Right ventricle myocardium superior (tissue), 1 donor: ENCODE measurements at places on chromosomes 5 and 9. TPM values are rescaled to one million over a fixed set of nuclear protein-coding genes. Genes with fewer than 3 reads are reported as not detected.

Gene CHSY3
- total RNA-seq, result 0.51 TPM

Gene FBXL7
- total RNA-seq, result 16.2 TPM

DNA sequence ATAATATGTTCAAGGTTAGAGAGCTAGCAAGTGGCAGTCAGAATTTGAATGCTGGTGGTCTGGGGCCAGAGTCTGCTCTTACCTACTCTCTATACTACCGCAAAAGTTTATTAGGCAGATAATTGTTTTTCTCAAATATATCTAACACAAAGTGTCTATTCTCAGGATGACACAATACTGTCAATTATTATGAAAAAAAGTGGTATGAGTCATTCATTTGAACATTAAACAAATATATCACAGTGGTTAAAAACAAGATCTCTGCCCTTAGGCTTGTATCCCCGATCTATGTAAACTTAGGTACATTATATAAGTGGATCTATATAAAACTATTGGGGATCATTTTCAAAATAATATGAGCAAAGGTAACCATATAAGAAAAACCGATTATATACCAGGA is 354.9 kb downstream of the CETN3 start:
- no peak for DNase-seq

Gene SNCB
- not detected for total RNA-seq

DNA sequence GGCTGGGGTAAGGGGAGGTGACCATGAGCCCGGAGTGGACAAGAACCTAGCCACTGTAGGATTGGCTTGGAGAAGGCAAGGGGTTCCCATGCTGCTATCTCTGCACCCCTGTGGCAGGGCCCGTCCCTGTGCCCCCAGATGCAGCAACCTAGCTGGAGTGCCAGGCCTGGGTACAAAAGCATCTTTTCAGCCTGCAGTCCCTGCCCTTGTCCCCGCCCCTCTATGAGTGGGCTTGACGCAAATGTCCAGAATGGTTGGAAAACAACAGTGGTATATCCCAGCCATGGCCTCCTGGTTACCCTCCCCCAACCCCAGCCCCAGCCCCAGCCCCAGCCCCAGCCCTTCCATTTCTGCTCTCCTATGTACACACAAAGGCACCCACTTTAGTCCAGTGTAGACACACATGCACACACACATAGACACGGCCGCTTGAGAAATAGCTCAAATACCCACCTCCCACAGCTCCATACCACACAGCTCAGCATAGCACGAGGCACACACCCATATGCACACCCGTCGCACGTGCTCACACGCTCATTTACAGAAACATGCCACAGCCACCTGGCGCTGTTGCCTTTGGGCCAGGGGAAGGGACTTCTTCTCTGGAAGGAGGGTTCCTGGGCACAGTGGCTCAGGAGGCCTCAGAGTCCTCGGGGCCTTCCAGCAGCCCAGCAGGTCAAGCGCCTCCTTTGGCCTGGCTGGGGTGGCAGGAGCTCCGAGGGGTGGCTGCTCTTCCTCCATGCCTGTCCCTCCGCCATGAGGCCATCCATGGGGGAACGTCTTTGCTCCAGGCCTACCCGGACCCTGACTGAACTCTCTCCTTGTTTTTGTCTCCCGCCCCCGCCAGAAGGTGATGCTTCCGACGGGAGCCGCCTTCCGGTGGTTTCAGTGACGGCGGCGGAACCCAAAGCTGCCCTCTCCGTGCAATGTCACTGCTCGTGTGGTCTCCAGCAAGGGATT is 34.1 kb downstream of the CXXC5 start:
- no peak for DNase-seq

- no peak for DNase-seq
These were observed 36.6 kb downstream of the CTNNA1 start for GRCh38 chr5:138789771-138790242.

DNA sequence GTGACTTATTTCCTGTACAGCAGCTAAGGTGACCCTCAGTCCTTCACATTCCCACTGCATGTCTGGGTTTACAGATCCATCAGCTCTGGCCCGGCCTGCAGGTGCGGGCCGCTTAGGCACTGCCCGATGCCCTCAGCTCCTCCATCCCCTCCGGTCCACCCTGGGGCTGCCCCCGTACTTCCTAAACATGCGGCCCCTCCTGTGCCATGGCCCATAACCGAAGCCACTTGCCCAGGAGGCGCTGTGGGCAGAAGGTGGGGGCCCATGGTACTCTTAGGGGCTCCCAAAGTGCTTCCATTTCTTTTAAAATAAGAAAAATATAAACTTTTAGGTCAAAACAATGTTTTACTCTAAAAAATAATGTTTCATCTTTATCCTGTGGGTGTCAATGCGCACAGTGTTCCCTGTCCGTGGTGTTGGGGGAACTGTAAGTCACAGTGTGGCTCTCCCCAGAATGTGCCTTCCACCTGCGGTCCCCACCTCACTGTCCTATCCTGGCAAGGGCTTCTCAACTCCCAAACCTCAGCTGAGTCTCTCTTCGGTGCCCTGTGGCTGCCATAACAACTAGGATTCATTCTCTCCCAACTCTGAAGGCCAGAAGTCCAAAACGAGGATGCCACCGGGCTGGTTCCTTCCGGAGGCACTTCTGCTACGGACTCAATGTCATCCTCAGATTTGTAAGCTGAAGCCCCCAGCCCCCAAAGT is 132.7 kb upstream of the LPCAT1 start:
- peak; percentile 22 for DNase-seq

Gene FBP2
- total RNA-seq, result 0.27 TPM
